ENCODE measurements at places on chromosomes 5 and 9.

DNA sequence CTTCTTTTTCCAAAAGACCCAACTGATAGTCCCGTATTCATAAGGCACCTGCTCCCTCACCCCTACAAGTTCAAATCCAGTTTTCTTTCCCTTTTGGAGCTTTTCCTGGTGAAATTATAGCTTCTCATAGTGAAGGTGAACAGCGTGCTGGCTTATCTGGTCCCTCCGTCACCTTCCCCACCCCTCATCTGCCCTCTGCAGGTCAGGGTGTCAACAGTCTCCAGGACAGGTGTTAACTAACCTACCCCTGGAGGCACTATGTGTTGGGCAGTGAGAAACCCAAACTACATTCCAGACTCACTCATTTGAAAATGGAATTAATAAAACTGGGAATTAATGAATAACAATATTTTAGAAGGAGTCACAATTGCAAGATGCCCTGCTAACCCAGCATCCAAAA, 109.0 kb upstream of the TAS2R1 start:
- no peak for DNase-seq

DNA sequence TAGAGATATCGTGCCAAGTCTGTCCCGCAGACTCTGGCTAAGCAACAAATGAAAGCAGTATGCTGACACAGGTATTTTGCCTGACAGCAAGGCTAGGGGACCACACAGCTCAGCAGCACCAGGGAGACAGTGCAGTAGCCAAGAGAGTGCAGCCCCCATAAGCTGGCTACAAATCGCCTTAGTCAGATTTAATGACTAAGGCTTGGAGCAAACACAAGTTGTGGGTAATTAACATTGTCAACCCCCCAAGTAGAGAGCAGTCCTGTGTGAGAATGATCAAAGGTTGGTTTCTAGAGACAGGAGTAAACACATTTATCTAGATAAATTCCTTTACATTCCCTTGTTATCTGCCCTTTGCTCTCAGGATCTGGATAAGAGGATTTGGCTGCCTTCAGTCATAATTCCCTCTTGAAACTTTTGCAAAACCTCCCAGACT, 1434.5 kb upstream of the CDH6 start:
- no peak for DNase-seq

GRCh38 chr5:87069974-87070608, 197.6 kb upstream of the RASA1 start:
- DNase-seq = no peak

- no peak for DNase-seq
Observed at GRCh38 chr5:129244478-129244877, 149.9 kb downstream of the ISOC1 start.

DNA sequence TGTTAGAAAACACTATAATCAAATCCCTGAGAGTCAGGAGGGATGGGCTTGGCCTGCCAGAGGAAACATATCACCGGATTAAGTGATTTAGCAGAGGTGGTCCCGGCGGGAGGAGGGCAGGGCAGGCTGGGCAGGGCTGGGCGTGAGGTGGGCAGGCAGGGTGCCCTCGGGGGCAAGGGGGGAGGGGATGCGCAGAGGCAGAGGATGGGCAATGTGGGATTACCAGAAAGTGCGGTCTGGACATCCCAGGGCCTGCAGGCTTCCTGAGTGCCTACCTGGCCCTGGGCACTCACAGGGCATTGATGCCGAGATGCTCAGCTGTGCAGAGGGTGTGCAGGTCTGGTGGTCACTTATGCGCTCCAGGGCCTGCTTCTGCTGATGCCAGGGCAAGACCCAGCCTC, 115.2 kb downstream of the ADAMTS2 start:
- no peak for DNase-seq

DNA sequence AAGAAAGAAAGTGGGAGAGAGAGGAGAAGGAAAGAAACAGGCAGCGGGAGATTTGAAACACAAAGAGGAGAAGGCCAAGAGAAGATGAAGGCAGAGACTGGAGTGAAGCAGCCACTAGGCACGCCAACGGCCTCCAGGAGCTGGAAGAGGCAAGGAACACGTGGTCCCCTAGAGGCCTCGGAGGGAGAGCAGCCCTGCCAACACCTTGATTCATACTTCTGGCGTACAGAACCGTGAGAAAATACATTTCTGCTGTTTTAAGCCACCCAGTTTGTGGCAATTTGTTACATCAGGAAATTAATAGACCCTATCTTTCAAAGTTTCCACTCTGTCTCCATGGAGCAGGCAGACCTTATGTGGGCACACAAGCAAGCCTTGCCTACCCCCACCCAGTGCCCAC, 133.4 kb downstream of the ACTL7B start:
- DNase-seq = no peak

GRCh38 chr5:65305913-65306312, 175.8 kb downstream of the ADAMTS6 start:
- DNase-seq = no peak

GRCh38 chr9:100098046-100098886, 534 bp downstream of the ERP44 start:
- DNase-seq = no peak

GRCh38 chr5:61758711-61759110, 426.7 kb downstream of the ZSWIM6 start:
- no peak for DNase-seq
